Hematopoietic multipotent progenitor cell treated with erythropoietin and hydrocortisone succinate and interleukin-3 and kit ligand, for 15 days (in vitro differentiated cells): ENCODE measurements at places on chromosomes 4 and X.

GRCh38 chr4:159298502-159298901, 195.6 kb downstream of the RAPGEF2 start:
- DNase-seq, result no peak

DNA sequence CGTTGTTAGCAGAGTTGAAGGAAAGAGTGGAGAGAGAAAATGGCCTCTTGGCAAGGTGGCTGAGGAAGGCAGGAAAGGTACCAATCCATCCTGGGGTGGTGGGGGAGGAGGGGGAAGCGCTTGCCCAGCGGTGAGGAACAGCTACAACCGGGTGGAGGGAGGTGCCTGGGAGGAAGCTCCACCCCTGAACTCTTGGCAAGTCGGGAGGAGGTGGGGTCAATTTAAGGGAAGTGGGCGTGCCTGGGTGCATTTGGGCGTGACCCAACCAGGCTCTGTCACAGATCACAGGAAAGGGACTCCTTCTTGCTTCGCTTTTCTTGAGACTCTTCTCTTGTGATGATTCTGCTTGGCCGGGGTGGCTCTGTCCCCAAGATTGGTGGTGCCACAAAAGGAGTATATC, 41.7 kb downstream of the BCORL1 start:
- peak; percentile 86 for DNase-seq

DNA sequence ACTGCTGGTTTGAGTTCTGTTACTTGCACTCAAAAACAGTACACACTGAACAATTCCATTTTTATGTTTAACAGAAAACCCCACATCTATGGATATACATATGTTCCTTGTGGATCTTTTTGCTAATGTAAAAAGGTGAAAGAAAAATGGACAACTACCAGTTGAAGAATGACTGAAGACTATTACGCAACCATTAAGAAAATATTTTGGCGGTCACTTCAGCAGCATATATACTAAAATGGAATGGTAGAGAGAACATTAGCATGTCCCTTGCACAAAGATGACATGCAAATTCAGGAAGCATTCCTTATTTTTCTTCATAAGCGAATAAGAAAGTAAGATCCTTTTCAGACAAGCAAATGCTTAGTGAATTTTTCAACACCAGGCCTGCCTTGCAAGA, 84.6 kb upstream of the FMR1 start:
- DNase-seq, result no peak

DNA sequence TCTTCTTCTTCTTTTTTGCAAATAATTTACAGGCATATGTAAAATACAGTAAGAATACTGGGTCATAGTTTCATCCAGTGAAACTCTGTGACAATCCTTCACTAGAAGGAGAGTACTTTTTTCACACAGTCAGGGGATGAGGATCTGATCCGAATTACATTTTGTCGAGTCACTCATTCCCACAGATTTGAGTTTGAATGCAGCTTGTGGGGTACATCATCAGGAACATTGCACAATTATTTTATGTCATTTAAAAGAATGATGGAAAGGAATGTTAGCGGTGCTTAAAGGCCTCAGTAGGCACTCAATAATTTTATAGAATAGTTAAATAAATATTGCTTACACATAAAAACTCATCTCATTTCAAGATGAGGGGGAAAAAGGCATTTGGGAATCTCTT, 88.6 kb downstream of the CHRNA9 start:
- no peak for DNase-seq

DNA sequence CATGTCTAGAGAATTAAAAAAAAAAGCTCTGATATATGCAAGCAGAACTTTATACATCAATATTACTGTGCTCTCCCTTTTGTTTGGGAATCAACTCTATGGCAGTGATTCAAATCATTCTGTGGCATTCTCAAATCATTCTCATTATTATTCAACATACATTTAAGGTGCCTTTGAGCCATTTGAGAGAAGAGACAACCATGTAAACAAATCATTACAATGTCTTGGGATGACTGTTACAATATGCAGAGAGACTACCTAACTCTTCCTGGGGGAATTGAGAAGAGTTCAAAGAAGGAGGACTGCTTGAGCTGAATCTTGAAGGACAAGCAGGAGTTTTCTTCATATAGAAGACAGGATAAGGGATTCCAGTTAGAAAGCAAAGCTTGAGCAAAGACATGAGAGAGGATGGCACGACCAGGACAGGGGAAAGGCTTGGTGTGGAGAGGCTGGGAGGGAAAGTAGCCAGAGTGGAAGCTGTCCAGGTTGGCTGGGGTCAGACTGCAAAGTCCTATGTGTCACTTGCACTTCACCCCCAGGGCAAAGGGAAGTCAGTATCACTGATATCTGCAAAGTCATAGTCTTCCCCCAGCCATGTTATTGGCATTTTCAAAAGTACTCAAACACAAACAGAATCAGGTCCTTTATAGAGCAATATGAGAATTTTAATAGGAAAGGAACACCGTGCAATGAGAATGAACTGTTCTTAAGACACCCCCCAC, 9.0 kb downstream of the SEC24D start:
- no peak for DNase-seq

DNA sequence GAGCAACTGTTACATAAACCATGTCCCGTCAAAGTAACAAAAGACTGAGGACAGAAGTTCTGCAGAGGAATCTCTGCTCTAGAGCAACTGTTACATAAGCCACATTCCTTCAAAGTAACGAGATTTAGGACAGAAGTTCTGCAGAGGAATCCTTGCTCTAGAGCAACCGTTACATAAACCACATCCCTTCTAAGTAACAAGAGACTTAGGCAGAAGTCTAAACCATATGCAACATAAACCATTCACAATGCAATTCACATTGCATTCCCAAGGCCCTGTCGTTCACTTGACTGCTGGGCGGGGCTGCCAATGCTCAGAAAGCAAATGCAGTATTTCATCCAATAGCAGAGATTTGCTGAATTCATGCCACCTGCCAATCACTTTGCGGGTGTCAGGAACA, 124.4 kb upstream of the PUDP start:
- DNase-seq, result no peak

- DNase-seq, result no peak
Measured at GRCh38 chr4:16588149-16588548, 310.3 kb downstream of the LDB2 start.

DNA sequence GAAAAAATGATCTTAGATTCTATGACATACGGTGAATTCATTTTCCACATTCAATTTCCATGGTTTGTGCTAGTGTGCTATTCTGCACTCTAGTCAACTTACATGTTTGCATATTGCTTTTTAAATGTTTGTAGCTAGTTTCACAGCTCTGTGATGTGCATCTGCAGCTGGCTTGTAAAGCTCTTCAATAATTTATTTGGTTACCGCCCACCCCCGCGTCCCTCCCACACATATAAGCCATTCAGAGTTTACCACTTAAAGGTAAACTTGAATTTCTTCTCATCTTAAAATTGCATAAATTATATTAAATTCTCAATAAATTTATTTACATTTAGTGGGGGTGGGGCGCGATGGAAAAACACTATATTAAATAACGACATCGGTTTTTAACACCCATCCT, 291 bp upstream of the NBDY start:
- DNase-seq, result no peak

DNA sequence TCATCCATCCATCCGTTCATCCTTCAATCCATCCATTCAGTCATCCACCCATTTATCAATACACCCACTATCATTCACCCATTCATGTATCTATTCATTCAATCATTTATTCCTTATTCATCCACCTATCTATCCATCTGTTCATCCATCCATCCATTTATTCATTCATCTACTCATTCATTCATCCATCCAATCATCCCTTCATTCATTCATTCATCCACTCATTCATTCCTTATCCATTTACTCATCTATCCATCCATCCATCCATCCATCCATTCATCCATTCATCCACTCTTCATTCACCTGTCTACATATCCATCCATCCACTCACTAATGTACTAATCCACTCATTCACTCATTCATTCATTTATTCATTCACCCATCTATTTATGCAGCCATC, 9.5 kb downstream of the P2RY8 start:
- no peak for DNase-seq

- no peak for DNase-seq
Measured at GRCh38 chr4:10619855-10620254, 64.7 kb downstream of the CLNK start.

GRCh38 chr4:86386817-86387415, 27.1 kb upstream of the MAPK10 start:
- DNase-seq, result no peak

DNA sequence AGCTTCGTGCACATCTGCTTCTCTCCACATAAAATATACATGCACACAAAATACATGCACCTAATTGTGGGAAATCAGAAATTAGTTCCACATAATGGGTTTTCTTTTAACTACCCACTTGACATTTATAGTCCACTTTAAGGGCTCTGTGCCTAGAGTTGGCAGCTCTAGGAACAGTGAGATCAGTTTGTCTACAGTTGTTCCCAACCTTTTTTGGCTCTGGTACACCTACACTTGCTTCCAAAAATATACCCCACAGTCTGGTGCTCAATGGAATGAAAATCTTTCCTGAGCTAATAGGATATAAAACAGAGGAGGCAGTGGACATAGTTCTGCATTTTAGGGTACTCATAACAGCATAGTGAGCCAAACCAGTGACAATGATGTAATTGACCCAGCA, 36.1 kb downstream of the HDAC8 start:
- DNase-seq, result no peak

DNA sequence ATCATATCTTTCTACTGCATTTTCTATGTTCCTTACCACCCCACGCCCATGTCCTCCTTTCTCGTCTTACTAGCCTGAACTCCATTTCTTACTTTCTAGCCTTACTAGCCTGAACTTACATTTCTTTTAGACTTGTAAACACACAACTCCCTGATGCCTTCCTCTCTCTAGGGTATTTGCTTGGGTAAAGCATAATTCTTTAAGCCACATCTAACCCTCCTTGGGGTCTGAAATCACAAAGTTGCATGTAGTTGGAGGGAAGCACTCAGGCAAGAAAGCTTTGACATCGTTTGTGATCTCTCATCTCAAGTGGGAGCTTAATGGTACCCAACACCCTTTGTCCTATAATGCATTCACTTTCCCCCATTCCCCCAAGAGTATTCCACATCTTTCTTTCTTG, 124.4 kb downstream of the SPOCK3 start:
- no peak for DNase-seq

GRCh38 chrX:55754861-55755294, 37.3 kb downstream of the RRAGB start:
- no peak for DNase-seq

GRCh38 chr4:27807207-27807606, 946.6 kb downstream of the STIM2 start:
- DNase-seq, result no peak
